SK-N-SH treated with all-trans-retinoic acid at 6 μM for 48 hours (cell line): ENCODE measurements at places on chromosomes 7 and 10.
A peak's percentile ranks its signal among the peaks of the same experiment; 100 is the strongest.

GRCh38 chr10:70809726-70810125 lies 6.0 kb upstream of the SGPL1 start:
- no peak for ATAC-seq

DNA sequence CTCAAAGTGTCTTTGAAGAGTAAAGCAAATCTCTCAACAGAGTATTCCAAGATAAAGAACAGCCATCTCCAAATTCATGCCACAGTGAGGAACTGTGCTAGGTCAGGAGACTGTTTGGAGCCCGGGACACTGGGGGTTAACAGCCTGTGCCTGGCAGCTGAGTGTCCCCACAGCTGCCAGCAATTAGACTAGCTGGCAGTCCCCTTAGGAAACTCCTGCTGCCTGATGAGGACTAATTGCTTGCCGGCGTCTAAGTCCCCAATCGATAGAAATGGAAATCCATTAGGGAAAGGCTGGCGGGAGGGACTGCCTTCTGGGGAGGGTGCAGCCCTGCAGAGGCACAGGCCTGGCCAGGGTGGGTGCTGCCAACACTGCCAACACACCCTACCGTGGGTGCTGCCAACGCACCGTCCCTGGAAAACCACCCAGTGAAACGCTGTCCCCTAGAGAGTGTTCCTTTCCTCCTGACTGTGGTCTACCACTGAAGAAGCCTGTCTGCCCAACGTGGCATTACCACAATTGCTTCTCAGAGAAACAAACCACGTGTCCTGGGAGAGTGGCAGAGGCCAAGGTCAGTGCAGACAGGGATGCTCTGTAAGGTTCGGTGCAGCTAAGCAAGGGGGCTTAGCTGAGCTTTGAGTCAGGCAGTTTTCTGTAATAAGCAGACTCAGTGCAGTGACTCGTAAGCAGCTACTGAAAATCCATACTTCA lies 60.8 kb downstream of the XRCC2 start:
- peak; percentile 82 for ATAC-seq

GRCh38 chr10:62647375-62648092 lies 157.0 kb upstream of the ADO start:
- no peak for ATAC-seq

DNA sequence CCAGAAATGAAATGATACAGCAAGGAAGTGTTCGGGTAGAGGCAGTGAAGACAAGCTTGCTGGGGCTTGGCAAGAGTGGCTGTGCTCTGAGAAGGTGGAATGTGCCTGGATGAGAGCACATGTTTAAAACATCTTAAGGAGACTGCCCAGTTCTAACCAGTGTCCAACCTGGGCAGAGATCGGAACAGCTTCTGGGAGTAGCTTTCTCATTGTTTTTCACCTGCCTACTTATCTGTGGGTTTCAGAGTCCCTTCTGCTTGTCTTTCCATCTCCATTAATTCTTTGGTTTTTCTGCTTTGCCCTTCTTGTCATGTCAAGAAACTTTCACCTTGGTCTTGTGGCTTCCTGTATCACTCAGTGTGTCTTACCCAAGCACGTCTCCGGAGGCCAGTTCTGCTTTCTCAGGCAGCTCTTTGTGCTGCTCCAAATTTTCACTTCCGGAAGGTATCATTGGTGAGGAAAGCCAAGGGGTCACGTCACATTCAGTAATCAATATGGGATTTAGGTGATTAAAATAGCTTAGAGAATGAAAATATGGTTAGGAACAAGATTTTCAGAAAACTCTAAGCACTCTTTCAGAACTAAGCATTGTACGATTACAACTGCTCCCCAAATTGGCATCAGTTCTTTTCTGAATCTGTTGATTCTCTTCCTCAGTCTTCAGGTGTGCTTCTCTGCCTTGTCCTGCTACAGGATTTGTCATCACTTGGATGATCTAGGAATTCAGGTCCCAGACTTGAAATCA lies 5.5 kb upstream of the LAMB4 start:
- ATAC-seq, result no peak

- no peak for ATAC-seq
These were observed 99.0 kb downstream of the GNAT3 start for GRCh38 chr7:80412842-80413241.

- peak; percentile 79 for ATAC-seq
These were observed 473.7 kb upstream of the PODXL start for GRCh38 chr7:132030086-132030568.
